ENCODE measurements at places on chromosomes 13 and 19.

DNA sequence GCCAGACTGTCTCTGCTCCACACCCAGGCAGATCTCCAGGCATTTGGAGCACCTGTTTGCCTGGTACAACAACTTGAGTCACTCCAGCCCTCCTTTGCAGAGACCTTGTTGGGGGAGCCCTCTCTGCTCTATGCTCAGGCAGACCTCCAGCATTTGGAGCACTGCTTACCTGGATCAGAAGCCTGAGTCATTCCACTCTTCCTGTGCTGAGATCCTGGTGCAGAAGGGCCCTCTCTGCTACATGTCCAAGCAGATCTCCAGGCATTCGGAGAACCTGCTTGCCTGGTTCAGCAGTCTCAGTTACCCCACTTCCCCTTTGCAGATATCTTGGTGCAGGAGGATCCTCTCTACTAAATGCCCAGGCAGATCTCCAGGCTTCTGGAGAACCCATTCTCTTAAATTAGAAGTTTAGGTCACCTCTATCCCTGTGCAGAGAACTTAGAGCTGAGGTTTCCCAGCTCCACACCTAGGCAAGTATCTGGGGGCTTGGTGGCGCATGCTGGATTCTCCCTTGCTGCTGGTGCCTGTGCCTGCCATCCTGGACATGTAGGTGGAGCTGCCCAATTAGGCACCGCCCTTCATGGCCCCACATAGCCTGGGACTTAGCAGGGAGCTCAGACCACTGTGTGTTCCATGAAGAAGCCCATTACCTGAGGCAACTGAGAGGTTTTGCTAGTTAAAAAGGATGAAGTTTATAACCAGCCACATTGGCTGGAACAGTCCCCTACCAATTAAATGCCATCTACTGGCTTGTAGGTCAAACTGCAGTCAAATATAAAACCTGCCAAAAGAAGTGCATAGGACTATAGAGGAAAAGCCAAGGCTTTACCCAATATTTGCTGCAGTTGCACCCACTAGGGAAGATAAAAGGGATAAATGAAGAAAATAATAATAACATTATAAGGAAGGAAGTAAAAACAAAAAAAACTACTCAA lies 97.6 kb upstream of the SLITRK6 start:
- DNase-seq: no peak

GRCh38 chr13:113272701-113273181 lies 24.3 kb upstream of the LAMP1 start:
- no peak for DNase-seq

GRCh38 chr13:83798731-83799130 lies 83.5 kb downstream of the SLITRK1 start:
- peak; percentile 21 for DNase-seq

DNA sequence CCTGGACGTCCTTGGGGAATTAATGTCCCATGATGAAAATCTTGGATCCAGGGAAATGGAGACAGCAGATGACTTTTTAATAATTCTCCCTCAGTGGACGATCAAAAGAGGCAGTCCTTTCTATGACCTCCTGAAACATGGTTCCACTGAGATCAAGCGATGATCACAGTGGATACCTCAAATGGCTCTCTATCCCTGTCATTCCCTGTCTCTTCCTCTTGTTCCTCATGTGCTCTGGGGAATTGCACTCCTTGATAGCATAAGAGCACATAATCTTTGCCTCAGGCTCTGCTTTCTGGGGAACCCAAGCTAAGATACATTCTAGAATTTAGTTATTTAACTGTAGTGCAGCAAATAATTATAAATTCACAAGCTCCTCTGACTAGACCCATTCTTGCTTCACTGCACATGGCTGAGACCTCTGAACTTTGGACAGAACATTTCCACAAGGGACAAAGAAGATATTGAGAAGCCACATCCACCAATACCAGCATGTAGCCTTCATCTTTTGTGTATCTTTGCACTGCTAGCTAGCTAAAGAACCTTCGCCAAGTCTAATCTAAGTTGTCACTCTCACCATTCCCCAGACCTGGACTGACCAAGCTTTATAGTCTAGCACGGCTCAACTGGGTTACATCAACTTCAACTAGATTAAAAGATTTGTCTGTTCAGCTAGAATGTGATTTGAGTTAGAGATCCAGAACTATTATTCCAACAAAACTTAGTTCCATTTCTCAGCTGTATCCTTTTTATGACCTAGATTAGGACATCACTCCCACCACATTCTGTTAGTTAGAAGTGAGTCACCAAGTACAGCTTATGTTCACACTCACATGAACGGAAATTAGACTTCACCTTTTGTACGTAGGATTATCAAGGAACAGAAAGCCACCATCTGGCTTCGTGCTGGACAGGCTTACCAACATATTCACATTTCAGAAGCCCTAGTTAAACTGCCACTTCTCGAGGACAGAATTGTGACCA lies 142.7 kb downstream of the SUCLA2 start:
- no peak for DNase-seq

DNA sequence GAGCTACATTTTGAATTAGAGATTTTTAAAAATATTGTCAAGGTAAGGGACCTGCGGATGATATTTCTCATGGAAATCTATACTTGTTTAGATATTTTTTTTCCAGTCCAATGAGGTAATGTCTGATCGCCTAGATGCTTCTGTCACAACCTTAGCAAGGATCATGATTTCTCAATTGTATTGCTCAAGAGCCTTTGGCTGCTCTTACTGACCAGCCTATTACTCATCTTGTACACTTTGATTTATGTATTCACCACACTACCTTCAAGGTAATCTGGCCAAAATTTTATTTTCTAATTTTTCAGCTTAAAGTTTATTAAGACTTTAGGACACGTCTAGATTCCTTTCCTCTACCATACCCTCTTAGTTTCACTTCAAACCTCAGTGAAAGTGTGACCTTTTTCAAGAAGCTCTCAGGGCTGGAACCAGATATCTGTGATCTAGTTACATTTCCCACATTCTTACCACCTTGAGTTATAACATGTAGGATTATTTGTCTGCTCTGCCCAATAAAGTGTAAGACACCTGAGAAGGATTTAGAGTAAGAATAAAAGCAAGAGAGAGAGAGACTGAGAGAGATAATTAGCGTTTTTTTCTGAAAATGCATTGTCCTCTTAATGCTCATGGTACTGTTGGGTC lies 197.1 kb downstream of the ITGBL1 start:
- peak; percentile 82 for DNase-seq

Data from fibroblast of gingiva (primary cell).